ENCODE measurements at places on chromosomes 1 and 21.

DNA sequence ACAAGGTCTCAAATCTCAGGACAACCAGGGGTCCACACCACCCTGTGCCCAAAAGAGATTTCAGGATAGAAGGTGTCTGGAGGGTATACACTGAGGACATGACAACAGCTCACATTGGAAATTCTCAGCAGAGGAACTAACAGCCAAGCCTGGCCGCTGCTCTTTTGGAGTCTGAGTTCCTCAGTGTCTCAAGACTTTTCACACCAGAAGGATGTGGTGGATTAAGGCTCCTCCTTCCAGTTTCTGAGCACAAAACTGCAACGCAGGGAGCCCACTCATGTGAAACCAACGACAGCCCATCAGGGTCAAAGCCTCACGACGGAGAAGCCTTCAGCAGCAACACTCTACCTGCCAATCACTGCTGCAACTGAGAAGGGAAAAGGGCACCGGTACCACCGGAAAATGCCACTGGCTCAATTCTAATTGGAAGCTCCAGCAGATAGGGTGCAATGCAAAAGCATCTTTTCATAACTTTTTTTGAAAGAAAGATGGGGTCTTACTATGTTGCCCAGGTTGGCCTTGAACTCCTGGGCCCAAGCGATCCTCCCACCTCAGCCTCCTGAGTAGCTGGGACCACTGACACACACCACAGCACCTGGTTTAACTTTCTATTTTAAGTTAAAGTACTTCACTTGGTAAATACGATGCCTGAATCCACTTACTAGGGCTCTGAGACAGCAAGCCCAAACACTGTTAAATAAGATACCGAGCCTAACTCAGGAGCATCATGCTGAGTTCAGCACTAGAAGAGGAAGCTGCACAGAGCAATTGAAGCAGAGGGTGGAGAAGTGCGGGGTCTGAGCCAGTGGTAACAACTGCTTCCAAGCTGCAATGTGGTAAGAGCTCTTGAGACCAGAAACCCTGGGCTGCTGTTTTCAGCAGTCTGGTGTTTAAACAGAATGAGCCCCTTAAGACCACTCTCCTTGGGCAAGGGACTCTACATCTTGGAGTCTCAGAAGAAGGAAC, 7.8 kb downstream of the CAPZB start:
- DNase-seq = no peak

GRCh38 chr21:45187646-45188045, 100.0 kb downstream of the POFUT2 start:
- DNase-seq = no peak

DNA sequence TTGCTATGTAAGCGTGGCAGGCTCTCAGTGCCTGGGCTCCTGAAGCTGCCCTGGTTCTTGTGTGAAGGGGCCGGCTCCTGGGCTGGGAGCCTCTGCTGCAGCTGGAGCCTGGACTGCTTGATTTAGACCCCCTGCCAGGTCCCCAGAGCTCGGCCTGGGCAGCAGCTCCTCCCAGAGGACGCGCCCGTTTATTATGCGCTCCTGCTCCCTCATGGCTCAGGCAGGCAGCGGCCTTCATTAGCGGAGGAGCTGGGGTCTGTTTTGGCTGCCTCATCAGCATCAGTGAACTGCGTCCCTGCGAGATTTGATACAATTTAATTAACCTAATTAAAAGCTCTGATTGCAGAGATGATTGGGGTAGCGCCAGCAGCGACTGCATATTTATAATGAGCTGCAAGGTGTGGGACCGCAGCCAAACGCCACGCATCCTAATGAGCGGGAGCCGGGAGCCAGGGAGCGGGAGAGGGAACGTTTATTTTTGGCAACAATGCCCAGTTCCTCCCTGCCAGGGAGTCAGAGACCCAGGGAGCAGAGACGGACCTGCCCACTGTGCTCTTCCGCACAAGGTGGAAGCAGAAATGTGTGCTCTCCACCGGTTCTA, 16.6 kb downstream of the UTP11 start:
- DNase-seq = no peak

DNA sequence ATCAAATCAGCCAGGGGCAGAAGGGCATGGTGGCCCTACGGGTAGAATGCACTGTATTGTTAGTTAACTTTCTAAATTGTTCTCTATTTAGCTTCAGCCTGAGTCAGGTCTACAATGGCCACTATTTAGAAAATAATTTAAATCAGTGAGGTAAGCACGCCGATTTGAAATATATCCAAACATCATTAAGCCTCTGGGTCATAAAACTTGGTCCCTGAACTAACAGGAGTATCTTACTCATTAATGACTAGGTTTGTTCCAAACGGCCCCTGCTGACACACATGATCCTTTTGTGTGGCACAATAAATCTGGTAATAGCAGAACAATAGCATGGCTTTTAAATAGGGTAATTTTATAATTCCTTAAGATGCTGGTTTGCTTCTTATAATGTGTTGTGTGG, 48.4 kb downstream of the STX6 start:
- no peak for DNase-seq

DNA sequence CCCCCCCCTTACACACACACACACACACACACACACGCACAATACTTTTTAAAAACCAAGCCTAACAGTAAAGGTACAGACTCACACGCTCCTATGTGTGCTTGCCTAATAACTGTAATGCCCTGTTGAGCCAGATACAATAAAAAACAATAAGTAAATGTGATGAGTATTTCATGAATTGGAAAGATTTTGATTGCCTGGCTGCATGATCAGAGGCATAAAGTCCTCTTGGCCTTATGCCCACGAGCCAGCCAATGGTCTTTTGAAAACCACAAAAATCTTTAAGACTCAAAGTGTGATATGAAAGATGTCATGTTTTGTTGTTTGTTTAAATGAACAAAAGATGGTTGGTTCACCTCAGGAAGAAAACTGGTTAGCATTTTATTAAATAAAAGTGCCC, 441.9 kb upstream of the ZRANB2 start:
- DNase-seq = no peak

DNA sequence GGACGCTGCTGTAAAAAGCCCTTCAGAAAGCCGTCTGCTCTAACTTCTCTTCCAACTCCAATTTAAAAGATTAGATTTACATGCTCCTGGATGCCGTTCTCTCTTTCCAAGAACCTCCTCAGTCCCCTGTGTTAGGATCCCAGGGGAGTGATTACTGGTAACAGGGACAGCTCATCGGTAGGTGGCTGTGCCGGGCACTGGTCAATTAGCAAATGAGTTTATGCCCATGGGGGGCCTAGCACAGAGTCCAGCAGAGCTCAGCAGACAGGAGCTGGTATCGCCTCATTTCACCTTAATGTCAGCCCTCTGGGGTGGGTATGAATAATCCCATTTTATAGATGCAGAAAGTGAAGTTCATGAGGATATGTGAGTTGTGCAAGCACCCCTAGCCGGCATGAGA, 191.9 kb downstream of the GRIK3 start:
- DNase-seq = no peak

DNA sequence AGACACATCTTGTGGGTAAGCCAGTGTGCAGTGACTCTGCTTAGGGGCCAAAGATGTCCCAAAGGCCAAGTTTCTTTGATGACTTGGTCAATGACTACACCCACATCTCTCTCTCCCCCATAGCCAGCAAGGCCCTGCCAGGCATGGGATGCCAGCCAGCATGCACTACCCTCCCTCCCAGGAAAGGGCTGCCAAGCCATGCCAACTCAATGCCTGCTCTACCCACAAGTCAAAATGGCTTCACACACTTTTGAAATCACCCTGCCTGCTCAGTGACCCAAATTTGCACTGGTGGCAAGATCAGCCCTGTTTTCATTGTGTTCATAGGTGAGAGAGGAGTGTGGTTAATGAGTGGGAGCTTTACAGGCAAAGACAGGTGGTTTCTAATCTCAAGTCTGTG, 112.5 kb downstream of the MATN1 start:
- DNase-seq = no peak

DNA sequence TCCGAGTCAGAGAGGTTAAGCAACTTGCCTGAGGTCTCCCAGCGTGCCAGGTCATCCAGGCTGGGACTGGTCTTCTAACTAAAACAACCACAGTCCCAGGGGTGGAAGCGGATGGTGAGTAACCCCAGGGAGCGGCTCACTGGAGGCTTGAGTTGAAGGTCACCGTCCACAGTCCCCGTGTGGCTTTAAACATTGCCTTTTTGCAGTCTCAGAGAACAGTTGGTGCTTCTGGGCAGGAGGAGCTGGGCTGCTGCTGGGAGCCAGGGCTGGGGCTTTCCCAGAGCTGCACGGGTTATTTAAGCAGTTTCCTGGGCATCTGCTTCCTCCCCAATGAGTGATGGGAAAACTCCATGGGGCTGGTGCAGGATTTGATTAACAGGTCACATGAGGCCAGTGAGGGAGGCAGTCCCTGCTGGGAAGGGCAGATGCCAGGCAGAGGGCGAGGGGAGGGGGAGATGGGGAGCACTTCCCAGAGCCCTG, 12.3 kb downstream of the ARHGEF10L start:
- no peak for DNase-seq

DNA sequence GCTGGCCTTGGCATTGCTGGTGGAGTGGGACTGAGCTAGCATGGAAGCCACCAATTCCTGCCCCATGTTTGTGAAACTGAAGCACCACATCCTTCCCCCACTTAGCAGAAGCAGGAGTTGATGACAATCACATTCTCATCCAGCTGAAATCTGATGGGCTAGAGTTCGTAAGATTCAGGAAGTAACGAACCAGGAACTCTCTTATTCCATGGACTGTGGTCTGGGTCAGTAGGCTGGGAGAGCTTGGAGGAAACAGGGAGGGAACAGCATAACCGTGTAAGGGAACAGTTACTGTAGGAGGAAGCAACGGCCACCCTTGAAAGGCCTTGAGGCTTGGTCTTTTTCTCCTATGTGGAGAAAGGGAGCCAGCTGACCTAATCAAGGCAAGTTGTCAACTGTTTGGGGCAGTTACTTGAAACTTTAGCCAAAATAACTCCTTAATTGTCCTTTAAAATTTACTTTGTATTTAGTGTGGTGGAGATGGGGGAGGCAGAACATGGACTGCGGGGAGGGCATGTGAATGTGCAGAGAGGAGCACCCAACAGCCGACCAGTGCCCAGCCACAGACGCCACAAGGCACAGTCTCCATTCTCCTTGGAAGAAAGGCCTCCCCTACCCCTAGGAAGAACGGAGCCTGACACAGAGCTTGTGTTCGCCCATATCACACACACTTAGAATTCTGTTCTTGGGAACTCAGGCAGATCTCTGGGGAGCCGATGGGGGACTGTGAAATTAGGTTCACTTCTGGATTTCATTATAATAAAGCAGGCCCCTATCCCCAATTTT, 2.0 kb upstream of the COQ8A start:
- no peak for DNase-seq

DNA sequence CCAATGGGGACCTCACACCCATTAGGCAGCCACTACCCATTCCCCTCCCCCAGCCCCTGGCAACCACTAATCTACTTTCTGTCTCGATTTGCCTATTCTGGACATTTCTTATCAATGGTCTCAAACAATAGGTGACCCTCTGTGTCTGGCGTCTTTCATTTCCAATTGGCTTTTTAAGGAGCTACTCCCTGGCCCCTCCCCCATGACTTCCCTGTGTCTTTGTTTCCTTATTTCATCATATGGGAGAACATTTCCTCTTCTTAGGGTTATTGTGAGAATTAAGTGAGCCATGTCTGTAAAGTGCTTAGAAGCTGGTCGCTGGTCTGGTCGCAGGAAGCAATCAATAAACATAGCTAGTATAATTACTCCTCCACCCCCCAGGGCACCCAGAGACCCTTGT, 80.9 kb downstream of the SPSB1 start:
- DNase-seq = no peak

DNA sequence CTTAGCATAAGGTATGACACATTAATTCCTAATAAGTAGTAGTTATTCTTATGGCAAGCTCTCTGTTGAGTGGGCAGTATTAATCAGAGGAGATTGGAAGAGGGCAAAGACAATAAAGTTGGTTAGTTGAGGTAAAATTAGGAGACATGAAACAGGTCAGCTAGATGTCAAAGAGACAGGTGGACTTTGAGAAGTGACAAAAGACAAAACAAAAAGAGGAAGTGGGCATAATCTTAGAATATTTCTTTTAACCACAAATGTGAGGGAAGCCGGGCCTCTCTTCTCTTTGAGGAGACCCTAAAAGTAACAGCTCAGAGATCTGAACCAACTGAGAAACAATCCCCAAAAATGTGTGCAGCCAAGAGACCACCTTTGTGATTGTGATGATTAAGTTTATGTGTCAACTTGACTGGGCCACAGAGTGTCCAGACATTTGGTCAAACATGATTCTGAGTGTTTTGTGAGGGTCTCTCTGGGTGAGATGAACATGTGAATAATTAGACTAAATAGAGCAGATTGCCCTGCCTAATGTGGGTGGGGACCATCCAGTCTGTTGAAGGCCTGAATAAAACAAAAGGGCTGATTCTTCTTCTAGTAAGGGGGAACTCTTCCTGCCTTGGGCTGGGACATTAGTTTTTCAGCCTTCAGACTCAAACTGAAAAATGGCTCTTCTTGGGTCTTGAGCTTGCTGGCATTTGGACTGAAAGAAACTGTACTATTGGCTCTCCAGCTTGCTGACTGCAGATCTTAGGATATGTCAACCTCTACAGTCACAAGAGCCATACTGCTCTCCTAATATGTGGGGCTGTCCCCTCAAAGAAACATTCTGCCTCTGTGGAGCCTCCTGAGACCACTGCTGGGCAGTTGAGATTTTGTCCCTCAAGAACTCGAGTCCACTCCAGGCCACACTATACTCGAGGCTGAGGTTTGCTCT, 40.0 kb downstream of the FCRL5 start:
- no peak for DNase-seq
